ENCODE measurements at places on chromosomes 5 and 9.

- DNase-seq, result no peak
Measured at GRCh38 chr5:93477816-93478215, 103.2 kb downstream of the NR2F1-AS1 start.

GRCh38 chr9:132671620-132672412 is 1.6 kb downstream of the GTF3C4 start:
- DNase-seq, result no peak

GRCh38 chr5:135750506-135750905 is 84.0 kb upstream of the SLC25A48 start:
- DNase-seq, result no peak

- no peak for DNase-seq
Measured at GRCh38 chr9:79480639-79481038, 91.1 kb upstream of the TLE4 start.

- DNase-seq, result no peak
Measured at GRCh38 chr5:55037890-55038289, 13.8 kb downstream of the GZMK start.

DNA sequence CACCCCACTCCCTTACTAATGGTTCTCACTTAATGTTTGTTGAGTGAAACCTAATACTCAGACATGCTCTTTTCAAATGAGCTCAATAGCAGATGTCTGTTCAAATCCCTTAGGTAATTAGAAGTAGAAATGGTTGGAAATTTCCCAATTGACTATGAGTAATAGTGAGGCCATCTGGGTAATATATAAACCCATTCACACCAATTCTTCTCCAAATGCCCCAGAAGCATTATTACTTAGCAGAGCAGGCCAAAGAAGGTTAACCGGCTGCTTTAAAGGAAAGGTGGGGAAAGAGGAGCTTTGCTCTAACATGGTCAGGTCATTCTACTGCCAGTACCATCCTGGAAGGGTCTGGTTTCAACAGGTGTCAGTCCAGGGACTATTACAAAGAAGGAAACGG is 119.5 kb upstream of the MTAP start:
- DNase-seq, result no peak
